ENCODE measurements at places on chromosomes 2 and 18.

- no peak for DNase-seq
These were observed 49.7 kb downstream of the CTAGE1 start for GRCh38 chr18:22368021-22368420.

DNA sequence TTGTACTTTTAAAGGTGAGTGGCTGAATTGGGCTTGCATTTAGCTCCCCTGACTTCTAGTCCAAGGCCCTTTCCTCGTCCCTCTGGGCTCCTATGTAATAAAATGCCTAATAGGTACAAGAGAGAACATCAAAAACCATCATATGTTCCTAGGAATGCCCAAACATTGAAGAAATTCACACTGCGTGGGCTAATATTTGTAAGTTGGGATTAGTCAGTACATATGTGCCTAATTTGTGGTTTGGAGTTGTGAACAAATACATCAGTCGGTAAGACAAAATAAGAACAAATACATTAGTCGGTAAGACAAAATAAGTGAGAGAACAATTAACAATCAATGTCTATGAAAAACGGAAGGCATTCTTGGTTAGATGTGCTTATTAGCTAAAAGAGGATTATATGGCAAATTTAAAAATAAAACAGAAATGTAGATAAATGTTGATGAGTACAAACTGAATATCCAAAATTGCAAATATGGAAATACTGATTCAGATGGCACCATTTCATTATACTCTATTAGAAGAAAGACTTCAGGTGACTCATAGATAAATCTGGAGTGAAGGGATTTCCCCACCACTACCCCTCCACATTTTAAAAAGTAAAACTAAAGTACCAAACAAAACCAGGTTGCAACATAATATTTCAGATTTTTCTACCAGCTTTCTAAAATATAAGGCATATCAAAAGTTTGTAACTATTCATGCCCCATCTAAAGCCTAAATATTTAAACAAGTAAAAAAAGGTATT is 325.4 kb downstream of the ZEB2 start:
- no peak for DNase-seq

GRCh38 chr2:9703085-9703678 is 72.4 kb upstream of the YWHAQ start:
- DNase-seq, result peak; percentile 56

- no peak for DNase-seq
These were observed 23.9 kb downstream of the DYSF start for GRCh38 chr2:71477231-71477691.

GRCh38 chr2:121613774-121614173 is 35.5 kb downstream of the CLASP1 start:
- no peak for DNase-seq

- DNase-seq, result no peak
These were observed 28.4 kb upstream of the DYNC2LI1 start for GRCh38 chr2:43745457-43745856.

DNA sequence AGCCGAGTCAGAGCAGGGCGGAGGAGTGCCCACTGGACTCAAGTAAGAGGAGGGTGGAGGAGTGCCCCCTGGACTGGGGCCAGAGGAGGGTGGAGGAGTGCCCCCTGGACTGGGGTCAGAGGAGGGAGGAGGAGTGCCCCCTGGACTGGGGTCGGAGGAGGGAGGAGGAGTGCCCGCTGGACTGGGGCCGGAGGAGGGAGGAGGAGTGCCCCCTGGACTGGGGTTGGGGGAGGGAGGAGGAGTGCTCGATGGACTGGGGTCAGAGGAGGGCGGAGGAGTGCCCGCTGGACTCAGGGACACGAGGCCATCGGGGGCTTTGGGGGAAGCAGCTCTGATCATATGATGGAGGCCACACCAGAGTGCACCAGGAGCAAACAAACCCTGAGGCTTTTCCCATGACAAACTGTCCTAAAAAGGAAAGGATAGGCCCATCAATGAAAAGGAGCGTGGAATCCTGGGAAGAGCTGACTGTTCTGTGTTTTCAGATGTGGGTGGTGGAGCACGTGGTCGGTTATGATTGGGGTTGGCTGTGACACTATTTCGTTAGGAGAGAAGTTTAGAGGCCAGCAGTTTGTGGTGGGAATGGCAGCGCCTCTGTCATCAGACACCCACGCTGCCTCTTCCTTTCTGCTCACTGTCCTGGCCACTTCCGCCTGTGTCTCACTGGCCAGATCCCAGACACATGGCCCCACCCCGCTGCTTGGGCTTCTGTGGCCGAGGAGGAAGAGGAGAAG is 24.5 kb upstream of the HPCAL1 start:
- no peak for DNase-seq

DNA sequence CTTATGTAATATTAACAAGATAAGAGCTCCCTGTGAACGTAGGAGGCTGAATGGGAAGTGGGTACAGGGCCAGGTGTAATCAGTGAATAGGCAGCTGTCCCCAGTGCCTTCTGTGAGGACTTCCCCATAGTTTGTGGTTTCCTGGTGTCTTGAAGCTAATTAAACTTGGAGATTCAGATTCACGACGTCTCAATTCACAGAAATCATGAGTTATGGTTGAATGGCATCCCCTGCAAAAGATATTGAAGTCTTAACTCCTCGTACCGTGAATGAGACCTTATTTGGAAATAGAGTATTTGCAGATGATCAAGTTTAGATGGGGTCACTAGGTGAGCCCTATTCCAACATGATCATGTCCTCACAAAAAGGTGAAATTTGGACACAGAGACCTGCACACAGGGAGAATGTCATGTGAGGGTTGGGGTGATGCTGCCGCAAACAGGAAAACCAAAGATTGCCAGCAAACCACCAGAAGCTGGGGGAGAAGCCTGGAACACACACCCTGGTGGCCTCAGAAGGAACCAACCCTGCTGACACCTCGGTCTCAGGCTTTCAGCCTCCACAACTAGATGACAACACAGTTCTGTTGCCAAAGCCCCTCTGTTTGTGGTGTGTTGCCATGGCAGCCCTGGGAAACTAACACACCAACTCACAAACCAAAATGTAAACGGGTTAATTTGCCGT is 13.2 kb downstream of the ARL4C start:
- DNase-seq, result peak; percentile 61

DNA sequence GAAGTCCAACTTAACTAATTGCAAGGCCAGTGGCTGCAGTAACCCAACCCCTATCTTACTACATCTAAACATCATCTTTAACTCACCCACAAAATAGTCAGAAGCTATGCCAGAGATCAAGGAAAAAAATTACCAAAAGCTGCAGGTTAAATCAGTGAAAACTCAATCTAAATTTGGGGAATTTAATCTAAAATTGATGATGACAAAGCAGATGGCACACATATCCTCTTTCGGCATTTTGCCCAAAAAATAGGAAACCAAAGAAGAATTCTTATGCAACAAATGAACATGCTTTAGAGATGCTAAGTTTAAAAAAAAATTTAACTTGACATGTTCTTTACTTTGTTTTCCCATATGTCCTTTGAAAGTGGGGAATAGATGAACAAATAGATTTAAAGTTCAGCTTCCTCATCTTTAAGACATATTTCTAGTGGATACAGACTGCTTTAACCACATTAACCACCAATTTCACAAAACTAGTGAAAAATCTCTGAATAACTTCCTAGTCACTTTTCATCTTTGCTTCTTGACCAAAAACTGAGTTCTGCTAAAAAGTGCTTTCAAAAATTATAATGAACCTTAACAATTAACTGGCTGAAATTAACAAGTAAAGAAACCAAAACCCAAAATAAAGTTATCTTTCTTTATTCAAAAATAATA is 74.3 kb upstream of the CCDC150 start:
- no peak for DNase-seq

- DNase-seq, result no peak
These were observed 19.0 kb upstream of the FAM178B start for GRCh38 chr2:97005353-97005752.

- DNase-seq, result no peak
These were observed at the start of gene NOTO for GRCh38 chr2:73202156-73203054. Gene NOTO, plus strand, starts transcription at chr2:73202574. Its CDS starts 93 bp downstream, at chr2:73202667.

GRCh38 chr2:60383401-60384143 is 169.9 kb downstream of the BCL11A start:
- DNase-seq, result no peak

Data from activated T-cell treated with anti-CD3 and anti-CD28 coated beads for 1 hour (primary cell).